ENCODE measurements at places on chromosomes 6 and 20. TPM values are rescaled to one million over a fixed set of nuclear protein-coding genes. Genes with fewer than 3 reads are reported as not detected.

TRIM10 gene
- total RNA-seq = not detected

LY6G6D gene
- total RNA-seq = not detected

WFDC12 gene
- not detected for total RNA-seq

LYRM4 gene
- total RNA-seq = 20.7 TPM

MOCS3 gene
- total RNA-seq = 6.7 TPM

SPATS1 gene
- total RNA-seq = not detected

SIRPG gene
- not detected for total RNA-seq

CCDC170 gene
- 0.29 TPM for total RNA-seq

WFDC5 gene
- total RNA-seq = not detected

LINC00237 gene
- not detected for total RNA-seq

TREM1 gene
- total RNA-seq = not detected

XKR7 gene
- total RNA-seq = not detected

OPRM1 gene
- not detected for total RNA-seq

SPAG4 gene
- 9.9 TPM for total RNA-seq

GATA5 gene
- total RNA-seq = not detected

SOX18 gene
- total RNA-seq = 0.29 TPM

FILIP1 gene
- not detected for total RNA-seq

CALHM5 gene
- total RNA-seq = 0.58 TPM

TULP4 gene
- 9.9 TPM for total RNA-seq

PPP1R14C gene
- not detected for total RNA-seq

SUPT3H gene
- total RNA-seq = 4.6 TPM

HLA-DQA2 gene
- total RNA-seq = not detected

SRC gene
- total RNA-seq = 11.9 TPM

AFDN gene
- 15.1 TPM for total RNA-seq

SLC22A7 gene
- total RNA-seq = not detected

TSBP1 gene
- total RNA-seq = not detected

CYP39A1 gene
- total RNA-seq = 0.58 TPM

CABLES2 gene
- total RNA-seq = 4.6 TPM

TFAP2A gene
- total RNA-seq = not detected

HSPA12B gene
- not detected for total RNA-seq

EYS gene
- under 0.01 TPM for total RNA-seq

TFAP2D gene
- total RNA-seq = not detected

BPIFB4 gene
- not detected for total RNA-seq

ERVFRD-1 gene
- total RNA-seq = not detected

SIRPA gene
- 10.4 TPM for total RNA-seq

LGSN gene
- not detected for total RNA-seq

LBP gene
- total RNA-seq = not detected

PGC gene
- not detected for total RNA-seq

SLC12A5 gene
- 0.18 TPM for total RNA-seq

ADGB gene
- total RNA-seq = not detected

KCTD20 gene
- total RNA-seq = 44.3 TPM

CCM2L gene
- not detected for total RNA-seq

CST5 gene
- not detected for total RNA-seq

GPRC6A gene
- not detected for total RNA-seq

MMP24 gene
- 0.86 TPM for total RNA-seq

HCRTR2 gene
- not detected for total RNA-seq

PRR18 gene
- total RNA-seq = not detected

BANF2 gene
- total RNA-seq = not detected

JAG1 gene
- total RNA-seq = 3.2 TPM

GUCA1A gene
- 0.58 TPM for total RNA-seq

ECT2L gene
- not detected for total RNA-seq

OR2J3 gene
- not detected for total RNA-seq

ZNF337 gene
- total RNA-seq = 6.4 TPM
